ENCODE measurements at places on chromosomes 11 and 22. TPM values are rescaled to one million over a fixed set of nuclear protein-coding genes. Genes with fewer than 3 reads are reported as not detected.

LARGE2 gene
- 3.9 TPM for total RNA-seq

APOL6 gene
- total RNA-seq: 44.8 TPM

SUSD2 gene
- total RNA-seq: 0.80 TPM

CALCA gene
- total RNA-seq: not detected

OR2AT4 gene
- total RNA-seq: not detected

CDC42EP2 gene
- not detected for total RNA-seq

OLFML1 gene
- total RNA-seq: not detected

RGL4 gene
- total RNA-seq: 16.0 TPM

CNIH2 gene
- 14.4 TPM for total RNA-seq

DNA sequence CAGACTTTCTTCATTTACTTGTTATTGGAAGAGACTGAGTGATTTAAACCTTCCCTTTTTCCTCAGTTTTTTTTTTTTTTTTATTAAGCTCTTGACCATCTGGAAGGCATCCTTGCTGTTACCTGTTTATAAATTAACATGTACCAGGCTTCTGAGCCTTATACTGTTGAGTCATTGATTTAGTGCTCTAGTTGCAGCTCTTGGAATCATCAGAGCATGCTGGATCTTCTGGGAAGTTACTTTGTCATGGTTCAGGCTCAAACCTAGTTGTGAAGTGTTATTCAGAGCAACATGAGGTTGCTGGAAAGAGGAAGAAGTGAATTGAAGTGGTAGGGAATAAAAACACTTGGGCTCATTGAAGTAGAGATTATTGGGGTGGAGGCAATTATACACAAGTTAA is 6.3 kb downstream of the ZDHHC5 start:
- DNase-seq: no peak

- peak; percentile 58 for DNase-seq
Measured at GRCh38 chr11:64868904-64869570, 9.4 kb downstream of the EHD1 start.

- DNase-seq: no peak
Measured at GRCh38 chr11:94895971-94896370, 77.4 kb downstream of the CWC15 start.

DNA sequence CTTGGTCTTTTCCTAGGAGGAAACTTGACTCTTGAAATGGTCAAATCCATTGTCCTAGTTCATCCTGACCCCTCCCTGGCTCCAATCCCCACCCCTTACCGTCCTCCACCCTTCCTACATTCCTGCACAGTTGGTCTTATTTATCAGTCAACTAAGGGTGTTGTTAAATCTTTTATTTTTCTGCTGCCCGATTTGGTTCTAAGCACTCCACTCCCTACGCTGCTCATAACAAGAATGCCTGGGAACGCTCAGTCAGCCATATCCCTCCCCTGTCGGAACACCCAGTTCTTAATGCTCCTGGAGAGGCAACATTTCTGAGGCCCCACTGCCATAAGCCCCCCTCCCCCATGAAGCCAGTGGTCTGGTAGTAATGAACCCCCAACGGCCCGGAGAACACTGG is 9.7 kb downstream of the EHF start:
- no peak for DNase-seq

GRCh38 chr11:124869856-124870387 is 4.7 kb downstream of the ROBO3 start:
- DNase-seq: no peak

GRCh38 chr11:85170184-85170583 is 457.0 kb downstream of the DLG2 start:
- no peak for DNase-seq

- DNase-seq: no peak
Measured at GRCh38 chr22:37184380-37184755, 3.7 kb downstream of the C1QTNF6 start.

DNA sequence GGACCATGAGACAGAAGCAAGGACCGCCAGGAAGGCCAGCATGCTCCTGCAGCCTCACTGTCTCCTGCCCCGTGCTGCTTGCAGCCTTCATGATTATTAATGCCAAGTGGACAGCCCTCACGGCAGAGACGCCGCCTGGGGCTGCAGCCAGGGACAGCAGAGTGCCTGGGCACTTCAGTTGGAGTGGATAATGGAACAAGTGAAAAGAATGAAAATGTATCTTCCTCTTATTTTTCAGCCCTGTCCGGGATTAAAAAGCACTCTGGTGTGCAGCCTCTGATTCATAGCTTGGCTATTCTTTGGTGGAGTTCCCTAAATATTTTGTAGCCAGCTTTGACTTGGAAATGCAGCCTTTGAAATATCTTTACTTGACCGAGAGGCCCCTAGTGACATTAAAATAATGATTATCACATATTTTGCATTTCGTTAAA is 1404.2 kb downstream of the BRD1 start:
- DNase-seq: no peak

DNA sequence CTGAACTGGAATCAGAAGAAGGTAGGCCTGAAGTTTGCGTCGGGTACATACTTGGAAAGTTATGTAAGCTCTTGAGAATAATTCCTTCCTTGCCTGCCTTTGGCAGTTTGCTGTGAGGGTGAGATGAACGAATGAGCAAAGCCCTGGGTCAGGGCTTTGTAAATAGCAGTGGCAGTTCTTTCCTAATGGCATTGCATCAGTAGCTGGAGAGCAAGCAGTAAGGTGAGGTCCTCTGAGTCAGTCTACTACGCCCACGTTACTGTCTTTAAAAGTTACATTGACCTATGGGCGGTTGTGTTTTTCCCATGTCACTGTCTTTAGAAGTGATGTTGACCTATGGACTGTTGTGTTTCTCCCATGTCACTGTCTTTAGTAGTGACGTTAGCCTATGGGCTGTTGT is 179.1 kb upstream of the E2F8 start:
- no peak for DNase-seq

DNA sequence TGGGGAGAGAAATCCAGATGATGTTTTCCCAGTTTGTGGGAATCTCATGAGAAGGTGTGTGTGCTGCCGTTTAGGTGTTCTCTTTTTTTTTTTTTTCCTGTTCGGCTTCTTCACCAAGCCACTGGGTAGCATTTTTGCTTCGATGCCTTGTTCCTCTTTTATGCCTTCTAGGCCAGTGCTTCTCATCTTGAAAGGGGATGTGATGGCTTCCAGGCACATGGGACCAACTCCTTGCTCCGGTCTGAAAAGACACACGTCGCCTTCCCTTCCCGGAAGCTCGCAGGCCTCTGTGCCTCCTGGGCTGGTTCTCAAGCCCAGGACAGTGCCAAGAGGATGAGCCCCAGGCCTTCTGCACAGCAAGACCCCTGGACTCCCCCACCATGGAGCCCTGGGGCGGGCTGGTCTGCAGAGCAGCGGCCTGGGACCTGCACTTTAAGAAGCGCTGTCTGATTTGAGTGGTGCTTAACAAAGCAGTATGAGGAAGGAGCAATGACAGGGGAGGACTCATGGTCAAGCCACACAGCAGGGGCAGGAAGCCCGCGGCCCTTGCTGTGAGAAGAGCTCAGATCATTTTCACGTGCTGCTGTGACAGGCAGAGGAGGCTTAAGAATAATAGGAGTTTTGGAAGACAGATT is 158.8 kb downstream of the MPPED1 start:
- no peak for DNase-seq

- DNase-seq: no peak
Measured at GRCh38 chr22:37047006-37047405, 4.5 kb upstream of the KCTD17 start.

GRCh38 chr11:22786475-22786874 is 43.1 kb downstream of the SVIP start:
- no peak for DNase-seq

- DNase-seq: peak; percentile 31
Measured at GRCh38 chr11:74255741-74256375, 55.6 kb downstream of the P4HA3 start.

GRCh38 chr11:120586728-120587127 is 75.2 kb downstream of the GRIK4 start:
- DNase-seq: no peak

- DNase-seq: no peak
Measured at GRCh38 chr11:86523738-86524619, 148.4 kb downstream of the ME3 start.

- no peak for DNase-seq
Measured at GRCh38 chr11:33280411-33280810, 23.2 kb downstream of the HIPK3 start.

DNA sequence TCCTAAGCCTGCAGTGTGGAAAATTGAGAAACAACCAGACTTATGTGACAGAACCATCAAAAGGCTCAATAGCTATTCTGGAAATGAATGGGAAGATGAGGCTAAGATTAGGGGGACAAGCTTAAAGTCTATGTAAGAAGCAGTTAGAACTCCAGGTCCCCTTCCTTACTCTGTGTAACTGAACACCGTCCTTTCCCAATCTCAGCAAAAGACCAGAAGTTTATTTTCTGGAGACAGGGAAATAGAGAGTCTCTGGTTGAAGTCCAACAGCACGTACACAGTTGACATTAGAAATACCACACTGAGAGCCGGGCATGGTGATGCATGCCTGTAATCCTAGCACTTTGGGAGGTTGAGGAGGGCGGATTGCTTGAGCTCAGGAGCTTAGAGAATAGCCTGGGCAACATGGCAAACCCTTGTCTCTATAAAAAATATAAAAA is 93.9 kb downstream of the CD44 start:
- DNase-seq: no peak

- DNase-seq: no peak
Measured at GRCh38 chr11:47317064-47317828, 35.3 kb downstream of the MYBPC3 start.

- no peak for DNase-seq
Measured at GRCh38 chr11:93143186-93143585, 54.6 kb downstream of the SLC36A4 start.

DNA sequence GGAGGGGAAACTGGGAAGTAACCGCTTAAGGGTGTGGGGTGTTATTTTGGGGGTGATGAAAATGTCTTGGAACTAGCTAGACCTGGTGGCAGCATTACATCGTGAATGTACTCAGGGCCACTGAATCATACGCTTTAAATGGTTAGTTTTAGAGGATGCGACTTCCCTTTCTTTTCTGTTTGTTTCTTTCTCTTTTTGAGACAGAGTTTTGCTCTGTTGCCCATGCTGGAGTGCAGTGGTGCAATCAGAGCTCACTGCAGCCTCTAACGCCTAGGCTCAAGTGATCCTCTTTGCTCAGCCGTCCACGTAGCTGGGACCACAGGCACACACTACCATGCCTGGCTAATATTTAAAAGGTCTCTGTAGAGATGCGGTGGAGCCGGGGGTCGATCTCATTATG is 5.6 kb upstream of the MIAT start:
- DNase-seq: no peak

GRCh38 chr11:5737670-5738392 is 1.6 kb downstream of the OR56B1 start:
- DNase-seq: no peak

GRCh38 chr11:85115798-85116197 is 511.3 kb downstream of the DLG2 start:
- no peak for DNase-seq

- DNase-seq: no peak
Measured at GRCh38 chr11:15769203-15769602, 587.1 kb downstream of the SOX6 start.

- no peak for DNase-seq
Measured at GRCh38 chr11:10514202-10514601, 26.8 kb downstream of the RNF141 start.

DNA sequence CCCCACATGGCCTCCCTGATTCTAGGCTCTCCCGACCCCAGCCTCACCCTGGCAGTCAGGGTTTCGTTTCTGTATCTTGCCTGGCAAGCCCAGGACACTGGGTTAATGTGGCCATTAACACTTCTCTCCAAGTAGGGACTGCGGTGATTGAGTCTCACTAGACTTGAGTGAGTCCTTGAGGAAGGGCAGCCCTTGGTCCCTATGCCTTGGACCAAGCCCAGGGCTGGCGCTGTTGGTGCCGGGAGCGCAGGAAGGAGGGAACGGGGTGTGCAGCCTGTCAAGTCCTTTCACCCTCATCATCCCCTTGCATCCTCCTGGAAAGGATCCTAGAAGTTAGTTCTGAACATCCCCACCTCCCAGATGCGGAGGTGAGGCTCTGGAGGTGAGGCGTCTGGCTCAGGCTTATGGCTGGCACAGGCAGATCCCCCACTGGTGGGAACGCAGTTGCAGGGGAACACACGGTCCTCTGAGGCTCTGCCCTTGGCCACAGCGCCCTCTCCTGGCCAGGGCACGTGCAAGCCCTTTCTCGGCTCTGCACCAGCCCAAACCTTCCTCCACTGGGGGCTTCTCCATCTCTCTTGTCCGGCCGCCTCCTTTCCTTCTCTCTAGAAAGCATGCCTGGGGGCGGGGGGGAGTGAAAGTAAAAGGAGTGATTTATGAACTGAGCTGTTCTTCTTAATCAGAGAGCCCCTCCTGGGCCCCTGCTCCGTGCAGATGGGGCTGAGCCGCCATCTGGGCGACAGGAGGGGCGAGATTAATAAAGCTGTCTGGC is 56.7 kb downstream of the TP53I11 start:
- DNase-seq: peak; percentile 58

DNA sequence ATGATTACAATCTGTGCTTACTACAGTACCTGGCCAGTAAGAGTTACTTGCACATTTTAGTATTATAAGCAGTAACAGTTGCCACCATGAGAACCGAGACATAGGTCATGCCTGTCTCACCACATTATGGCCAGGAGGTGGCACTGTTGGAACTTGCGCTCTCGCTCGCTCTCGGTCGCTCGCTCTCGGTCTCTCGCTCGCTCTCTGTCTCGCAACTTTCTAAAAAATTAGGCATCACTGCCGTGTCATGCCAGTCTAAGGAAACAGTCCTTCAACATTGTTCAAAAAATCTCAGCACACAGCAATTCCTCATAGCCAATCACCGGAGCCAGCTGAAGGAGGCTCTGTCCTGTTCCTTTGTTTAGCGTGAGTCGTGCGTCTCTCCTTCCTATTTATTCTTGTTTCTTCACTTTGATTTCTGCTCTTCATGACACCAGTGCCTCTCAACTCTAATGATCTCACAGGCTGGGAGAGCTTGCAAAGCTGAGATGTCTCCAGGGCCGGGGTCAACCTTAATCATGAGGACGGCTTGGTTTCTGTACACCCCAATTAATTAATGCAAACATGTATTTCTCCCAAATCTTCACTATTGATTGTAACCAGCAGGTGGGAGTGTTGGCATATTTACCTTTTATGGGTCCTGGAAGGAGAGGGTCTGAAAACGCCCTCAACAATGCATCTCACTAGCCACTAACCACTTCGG is 6.3 kb upstream of the ADAMTS8 start:
- no peak for DNase-seq

DNA sequence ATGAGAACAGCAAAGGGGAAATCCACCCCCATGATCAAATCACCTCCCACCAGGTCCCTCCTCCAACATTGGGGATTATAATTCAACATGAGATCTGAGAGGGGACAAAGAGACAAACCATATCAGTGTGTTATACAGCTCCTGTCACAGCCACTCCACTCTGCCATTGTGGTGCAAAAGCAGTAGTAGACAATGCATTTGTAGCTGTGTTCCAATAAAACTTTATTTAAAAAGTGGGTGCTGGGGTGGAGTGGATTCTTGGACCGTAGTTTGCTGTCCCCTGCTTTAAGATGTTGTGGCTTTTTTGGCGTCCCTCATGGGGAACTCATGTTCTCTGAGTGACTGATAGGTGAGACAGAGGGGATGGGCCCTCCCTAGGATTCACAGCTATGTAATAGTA is 399.1 kb downstream of the SOX6 start:
- no peak for DNase-seq

- peak; percentile 94 for DNase-seq
Measured at GRCh38 chr11:68751331-68751856, at the start of gene TESMIN. Gene TESMIN, minus strand, starts transcription at chr11:68751520. Its CDS starts 860 bp downstream, at chr11:68750660.

Measured in T-helper 17 cell (primary cell).